ENCODE measurements at places on chromosomes 11 and 22.

- DNase-seq = no peak
Observed at GRCh38 chr11:103609117-103610066, 427.0 kb upstream of the DDI1 start.

GRCh38 chr11:64658265-64658664 is 64.7 kb downstream of the NRXN2 start:
- no peak for DNase-seq

DNA sequence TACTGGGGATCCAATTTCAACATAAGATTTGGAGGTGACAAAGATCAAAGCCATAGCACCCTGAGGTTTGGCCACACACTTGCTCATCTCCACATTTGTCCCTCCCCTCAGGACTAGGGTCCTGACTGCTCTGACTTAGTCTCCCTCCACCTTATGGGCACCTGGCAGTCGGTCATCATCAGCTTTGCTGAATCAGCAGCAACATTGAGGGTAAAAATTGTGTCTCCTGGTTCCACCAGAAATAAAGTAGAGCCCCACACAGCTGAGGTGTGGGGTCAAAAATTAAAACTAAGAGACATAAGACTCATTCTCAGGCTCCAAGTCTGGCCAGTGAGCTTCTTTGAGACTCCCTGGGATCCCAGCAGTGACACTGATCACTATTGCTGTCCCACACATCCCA is 56.2 kb downstream of the GGTLC2 start:
- no peak for DNase-seq

GRCh38 chr11:83350187-83350586 is 64.0 kb upstream of the CCDC90B start:
- DNase-seq = no peak

DNA sequence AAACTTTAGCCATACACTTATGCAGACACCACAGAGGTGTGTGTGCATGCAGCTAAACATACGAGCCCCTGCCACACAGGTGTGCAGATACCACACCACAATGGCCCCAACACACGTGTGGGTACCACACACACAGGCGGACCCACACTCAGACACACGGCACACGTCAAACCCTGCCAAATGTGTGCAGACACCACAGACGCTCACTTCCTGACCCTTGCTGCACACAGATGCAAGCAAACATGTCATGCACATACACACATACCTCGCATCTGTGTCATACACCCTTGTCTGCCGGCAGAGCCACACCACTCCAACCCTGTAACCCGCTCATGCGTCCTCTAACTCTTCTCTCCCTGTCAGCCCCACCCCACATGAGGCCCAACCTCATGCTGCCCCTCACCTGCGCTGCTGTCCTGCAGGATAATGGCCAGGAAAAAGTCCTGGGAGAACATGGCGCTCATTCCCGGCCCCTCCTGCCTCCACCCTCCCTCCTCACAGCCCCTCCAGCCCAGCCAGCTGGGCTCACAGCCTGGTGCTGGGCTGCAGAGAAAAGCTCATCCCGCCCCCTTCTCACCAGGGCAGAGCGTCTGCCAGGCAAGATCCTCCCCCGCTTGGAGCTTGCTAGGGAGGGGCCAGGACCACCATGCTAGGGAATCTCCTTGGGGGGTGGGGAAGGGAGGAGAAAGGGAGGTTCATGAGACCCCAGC is 14.2 kb downstream of the SMPD1 start:
- no peak for DNase-seq

GRCh38 chr11:85589373-85589772 is 37.8 kb downstream of the DLG2 start:
- no peak for DNase-seq

DNA sequence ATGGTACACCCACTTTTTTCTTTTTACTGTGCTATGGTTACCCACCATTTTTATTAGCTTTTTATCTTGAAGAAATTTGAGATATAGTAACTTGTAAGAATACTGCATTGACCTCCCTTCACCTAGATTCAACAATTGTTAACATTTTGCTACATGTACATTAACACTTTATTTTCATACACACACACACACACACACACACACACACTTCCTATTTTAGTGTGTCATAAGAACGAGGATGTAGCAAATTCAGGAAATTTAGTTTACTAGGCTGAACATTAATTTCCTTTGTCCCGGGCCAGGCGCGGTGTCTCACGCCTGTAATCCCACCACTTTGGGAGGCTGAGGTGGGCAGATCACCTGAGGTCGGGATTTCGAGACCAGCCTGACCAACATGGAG is 1.1 kb upstream of the ATP6V1E1 start:
- no peak for DNase-seq

DNA sequence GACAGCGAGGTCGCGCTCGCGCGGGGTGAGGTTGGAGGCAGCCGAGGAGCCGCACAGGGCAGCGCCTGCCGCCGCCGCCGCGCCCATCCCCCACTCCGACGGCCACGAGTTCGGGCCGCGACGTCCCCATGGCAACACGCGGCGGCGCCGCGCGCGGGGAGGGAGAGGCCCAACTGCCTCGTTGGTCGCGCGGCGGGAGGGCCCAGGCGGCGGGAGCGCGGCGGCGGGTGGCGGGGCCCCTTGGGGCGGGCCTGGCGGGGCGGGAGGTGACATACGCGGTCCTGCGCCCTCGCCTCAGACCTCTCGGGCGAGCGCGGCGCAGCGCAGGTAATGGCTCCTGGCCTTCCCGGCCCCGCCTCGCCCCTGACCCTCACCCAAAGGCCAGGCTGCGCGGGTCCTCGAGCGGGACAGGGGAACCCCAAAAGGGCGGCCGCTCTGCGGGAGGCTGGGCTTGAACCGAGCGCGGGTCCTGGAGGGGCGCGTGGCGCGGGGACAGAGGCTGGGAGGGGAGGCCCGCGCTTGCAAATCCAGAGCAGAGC is at the start of gene DEUP1:
TSS of gene DEUP1 (plus strand) at position 297 of the 539 bp plus-strand sequence. CDS start 1,518 bp downstream, outside the sequence.
- DNase-seq = peak; percentile 31

DNA sequence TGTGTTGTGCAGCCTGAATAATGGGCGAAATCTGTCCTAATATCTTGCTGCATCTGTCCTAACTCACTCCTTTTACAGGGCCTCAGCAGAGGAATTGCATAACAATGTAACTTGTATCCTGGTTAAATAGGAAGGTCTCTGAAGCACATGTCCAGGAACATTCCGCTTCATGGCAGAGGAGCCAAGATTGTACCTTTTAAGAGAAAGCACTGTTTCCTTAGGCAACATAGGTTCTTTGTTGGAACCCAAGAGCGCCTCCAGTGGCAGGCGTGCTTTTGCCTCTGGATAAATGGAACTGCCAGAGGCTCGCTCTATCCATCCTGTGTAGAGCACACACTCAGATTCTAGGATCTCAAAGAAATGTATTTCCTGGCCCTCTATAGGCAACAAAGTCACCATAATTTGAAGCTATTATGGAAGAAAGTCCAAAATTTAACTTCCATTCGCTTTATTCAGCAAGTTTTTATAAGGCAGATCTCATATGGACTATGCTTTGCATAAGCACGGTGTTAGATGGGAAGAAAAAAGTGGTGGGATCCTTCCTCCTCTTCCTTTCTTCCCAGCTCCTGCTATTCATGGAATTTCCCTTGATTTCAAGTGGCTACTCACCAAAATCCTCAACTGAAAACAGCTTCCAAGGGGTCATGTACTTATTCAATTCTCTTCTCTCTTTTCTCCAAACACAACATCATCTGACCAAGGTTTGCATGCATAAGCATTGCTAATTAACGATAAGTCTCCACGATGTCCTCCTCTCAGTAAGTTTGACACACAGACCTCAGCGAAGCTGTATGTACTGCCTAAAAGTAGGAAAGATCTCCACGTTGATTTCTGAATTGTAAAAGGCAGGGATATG is at the start of gene BLID:
TSS of gene BLID (minus strand) at position 692 of the 856 bp plus-strand sequence. CDS start at position 399, 293 bp downstream.
- no peak for DNase-seq

GRCh38 chr11:116360221-116360941 is 412.4 kb downstream of the BUD13 start:
- DNase-seq = no peak

- no peak for DNase-seq
Observed at GRCh38 chr11:47325271-47326041, 27.0 kb downstream of the MYBPC3 start.

DNA sequence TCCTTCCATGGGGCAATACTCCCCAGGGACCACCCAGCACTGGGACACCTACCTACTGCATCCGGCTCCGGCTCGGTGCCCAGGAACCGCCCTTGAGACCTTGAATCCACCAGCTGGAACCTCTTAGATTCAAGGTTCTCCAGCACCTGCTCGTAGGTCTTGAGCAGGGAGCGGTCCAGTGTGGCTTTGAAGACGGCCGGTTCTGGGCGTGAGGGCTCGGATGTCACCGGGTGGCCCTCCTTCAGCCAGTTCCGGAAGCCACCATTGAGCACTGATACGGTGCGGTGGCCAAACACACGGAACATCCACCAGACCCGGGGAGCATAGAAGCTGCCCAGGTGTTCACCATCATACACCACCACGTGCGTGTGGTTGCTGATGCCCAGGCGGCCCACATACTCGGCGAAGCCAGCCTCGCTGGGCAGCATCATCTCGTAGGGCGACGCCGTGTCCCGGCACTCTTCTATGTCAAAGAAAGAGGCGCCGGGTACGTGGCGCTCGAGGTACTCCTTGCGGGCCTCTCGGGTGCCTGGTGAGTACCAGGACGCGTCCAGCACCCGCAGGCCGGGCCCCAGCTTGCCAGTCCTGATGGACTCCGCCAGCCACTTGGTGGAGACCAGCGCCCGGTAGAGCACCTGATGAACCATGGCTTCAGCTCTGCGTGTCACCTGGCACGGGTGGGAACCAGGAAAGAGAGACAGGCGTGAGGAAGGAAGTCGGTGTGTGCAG is 997 bp downstream of the TST start:
- DNase-seq = no peak

- no peak for DNase-seq
Observed at GRCh38 chr22:45934659-45935341, 42.2 kb downstream of the WNT7B start.

GRCh38 chr22:19892925-19893324 is 38.3 kb upstream of the GNB1L start:
- no peak for DNase-seq

DNA sequence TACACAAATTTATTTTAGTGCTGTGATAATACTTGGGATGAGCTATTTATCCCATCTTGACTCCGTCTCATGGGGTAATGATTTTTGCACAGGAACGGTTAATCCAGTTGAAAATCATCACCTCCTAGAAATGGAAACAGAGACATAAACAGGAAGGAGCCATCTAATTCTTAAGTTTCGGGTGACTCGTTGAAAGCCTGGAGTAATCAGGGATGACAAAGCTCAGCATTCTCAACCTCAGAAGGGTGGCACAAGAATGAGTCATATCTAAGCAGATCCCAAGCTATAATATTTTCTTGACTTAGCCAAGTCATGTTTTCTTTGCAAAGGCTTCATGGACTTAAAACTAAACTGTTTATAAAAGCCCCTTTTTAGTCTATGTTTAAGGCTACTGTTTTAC is 280.8 kb upstream of the CCDC90B start:
- no peak for DNase-seq

GRCh38 chr22:22948651-22949571 is 61.3 kb downstream of the IGLL5 start:
- DNase-seq = no peak

DNA sequence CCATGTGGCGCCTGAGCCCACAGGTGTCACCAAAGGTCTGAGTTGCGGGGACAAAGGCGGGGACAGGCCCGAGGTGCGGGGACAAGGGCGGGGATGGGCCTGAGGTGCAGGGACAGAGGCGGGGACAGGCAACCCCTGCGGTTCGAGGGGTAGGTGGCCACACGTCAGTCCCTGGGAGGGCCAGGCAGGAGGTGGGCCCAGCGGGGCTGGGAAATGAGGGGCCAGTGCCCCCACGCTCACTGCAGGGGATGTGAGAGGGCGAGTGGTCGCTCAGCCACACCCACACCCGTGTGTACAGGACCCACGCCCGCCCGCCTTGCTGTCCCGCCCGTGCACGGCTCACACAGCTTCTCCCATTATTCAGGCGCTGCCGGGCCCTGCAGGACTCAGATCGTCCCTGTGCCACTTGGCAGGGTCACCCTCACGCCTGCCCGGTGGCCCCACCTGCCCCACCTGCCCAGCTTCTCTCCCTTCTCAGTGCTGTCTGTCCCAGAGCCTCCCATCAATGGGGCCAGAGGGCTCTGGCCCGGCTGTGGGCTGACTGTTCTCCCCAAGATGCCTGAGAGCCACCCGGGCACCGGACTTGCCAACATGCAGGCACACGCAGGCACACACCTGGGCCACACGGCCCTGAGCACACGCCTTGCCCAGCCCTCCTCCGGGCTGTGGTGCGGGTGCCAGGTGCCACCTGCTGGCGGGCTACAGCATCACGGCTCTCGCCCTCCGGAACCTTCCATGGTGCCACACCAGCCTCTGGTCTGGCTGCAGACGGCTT is 14.2 kb upstream of the MUC6 start:
- peak; percentile 70 for DNase-seq

GRCh38 chr22:46406349-46406748 is 70.8 kb downstream of the TRMU start:
- DNase-seq = no peak

DNA sequence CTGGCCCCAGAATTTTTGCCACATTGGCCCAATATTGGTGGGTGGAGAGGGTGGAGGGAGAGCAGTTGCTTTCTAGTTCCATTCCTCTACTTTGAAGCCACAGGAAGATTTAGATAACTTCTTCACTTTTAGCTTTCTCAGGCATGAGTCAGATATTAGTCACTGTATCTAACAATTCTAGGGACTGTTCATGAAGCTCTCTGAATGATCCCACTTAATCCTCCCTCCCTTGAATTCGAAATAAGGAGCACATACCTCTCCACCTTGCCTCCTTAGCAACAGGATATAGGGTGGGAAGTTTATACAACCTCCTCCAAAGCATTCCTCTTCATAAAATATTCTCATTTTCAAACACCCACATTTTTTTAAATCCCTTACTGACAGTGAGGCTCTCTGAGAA is 13.5 kb downstream of the FSHB start:
- DNase-seq = no peak
